Activated T-helper 1 cell treated with anti-CD3 and anti-CD28 coated beads, Interleukin-2, amount 50 U/mL, for 16 hours (primary cell): ENCODE measurements at places on chromosomes 16 and 17.
A peak's percentile ranks its signal among the peaks of the same experiment; 100 is the strongest.

- DNase-seq = no peak
Measured at GRCh38 chr16:67860589-67861398, 12.1 kb upstream of the EDC4 start.

- no peak for DNase-seq
Measured at GRCh38 chr16:3698941-3699340, 18.4 kb downstream of the TRAP1 start.

DNA sequence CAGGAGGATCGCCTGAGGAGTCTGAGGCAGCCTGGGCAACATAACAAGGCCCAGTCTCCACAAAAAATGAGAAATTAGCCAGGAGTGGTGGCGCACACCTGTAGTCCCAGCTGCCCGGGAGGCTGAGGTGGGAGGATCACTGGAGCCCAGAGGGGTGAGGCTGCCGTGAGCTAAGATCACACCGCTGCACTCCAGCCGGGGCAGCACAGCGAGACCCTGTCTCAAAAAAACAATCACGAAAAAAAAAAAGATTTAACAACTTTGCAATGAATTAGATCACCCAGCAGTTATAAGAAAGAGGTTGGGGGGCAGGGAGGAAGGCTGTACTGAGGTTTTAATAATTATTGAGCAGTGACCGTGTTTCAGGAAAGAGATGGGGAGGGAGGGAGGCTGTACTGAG lies 49.4 kb downstream of the RPH3AL start:
- no peak for DNase-seq

DNA sequence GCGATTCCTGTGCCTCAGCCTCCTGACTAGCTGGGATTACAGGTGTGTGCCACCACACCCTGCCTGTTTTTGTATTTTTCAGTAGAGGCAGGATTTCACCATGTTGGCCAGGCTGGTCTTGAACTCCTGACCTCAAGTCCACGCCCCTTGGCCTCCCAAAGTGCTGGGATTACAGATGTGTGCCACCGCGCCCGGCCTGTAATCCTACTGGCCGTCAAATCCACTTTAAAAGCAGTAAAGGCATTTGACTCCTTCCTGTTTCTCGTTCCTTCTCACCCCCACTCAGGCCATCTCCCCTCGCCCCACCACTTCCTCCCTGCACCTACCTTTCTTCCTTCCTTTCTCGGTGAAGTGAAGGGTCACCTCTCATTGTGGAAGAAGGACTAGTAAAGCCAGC lies 69.4 kb upstream of the CREBBP start:
- no peak for DNase-seq

- DNase-seq = peak; percentile 58
Measured at GRCh38 chr17:79741751-79742588, 11.2 kb downstream of the ENPP7 start.

- peak; percentile 92 for DNase-seq
Measured at GRCh38 chr17:17476865-17477467, at the start of gene MED9. Gene MED9, plus strand, starts transcription at chr17:17477000. Its CDS starts 42 bp downstream, at chr17:17477042.

DNA sequence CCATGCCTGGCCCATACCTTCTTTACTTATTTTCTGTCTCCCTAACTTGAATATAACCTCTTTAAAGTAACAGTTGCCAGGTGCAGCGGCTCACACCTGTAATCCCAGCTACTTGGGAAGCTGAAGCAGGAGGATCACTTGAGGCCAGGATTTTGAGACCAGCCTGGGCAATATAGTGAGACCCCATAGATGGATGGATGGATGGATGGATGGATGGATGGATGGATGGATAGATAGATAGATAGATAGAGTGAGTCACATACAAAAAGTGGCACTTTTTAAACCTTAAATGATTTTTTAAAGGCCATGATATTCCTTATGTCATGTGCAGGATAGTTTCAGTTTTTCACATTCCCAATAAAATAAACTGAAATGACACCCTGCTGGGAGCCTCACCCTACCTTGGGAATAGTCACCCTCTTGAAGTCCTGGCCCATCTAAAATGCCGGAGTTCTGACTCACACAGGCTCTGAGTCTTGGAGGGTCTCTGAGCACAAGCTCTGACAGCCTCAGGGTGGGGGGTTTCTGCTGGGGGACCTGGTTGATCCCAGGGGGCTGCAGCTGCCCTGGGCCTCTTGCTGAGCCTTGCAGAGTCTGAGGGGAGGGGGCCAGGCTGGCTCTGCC lies 26.2 kb downstream of the CPNE2 start:
- DNase-seq = no peak

DNA sequence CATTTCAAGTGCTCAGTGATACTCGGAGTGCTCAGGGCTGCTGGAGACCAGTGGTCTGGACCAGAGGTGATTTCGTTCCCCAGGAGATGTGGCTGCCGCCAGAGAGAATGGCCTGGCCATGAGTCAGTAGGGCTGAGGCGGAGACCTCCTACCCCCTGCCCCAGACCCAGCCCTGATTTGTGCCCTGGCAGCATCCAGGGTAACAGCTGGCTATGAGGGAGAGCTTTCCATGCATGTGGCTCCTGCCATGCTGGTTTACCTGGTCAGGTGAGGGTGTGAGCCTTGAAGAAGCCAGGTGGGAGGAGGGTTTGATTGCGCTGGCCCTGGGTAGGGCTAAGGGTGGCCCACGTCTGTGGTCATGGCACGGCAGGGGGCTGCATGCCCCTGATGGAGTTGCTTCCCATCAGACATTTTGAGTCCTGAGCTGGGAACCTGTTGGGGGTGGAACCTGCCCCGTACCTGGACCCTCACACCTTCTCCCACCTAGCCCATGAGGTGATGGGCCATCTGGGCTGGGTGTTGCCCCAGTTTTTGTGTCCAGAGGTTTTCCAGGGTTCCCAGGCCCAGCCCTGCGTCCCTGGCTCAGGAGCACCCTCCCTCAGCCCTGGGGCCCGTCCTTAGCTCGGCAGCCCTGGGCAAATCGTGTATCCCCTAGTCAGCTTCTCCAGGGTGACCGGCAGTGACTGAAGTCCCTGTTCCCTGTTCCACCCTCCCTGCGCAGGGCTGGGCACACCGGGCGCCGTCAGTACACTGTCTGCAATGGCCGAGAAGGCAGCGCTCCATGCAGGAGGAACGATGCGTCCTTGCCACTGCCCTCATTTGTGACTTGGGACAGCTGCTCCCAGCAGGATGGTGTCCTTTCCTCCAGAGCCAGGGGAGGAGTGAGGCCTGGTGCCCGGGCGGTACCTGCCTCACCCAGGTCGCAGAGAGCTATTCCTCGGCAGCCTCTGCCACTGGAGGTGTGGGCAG lies 9.0 kb upstream of the CSNK1D start:
- DNase-seq = no peak

DNA sequence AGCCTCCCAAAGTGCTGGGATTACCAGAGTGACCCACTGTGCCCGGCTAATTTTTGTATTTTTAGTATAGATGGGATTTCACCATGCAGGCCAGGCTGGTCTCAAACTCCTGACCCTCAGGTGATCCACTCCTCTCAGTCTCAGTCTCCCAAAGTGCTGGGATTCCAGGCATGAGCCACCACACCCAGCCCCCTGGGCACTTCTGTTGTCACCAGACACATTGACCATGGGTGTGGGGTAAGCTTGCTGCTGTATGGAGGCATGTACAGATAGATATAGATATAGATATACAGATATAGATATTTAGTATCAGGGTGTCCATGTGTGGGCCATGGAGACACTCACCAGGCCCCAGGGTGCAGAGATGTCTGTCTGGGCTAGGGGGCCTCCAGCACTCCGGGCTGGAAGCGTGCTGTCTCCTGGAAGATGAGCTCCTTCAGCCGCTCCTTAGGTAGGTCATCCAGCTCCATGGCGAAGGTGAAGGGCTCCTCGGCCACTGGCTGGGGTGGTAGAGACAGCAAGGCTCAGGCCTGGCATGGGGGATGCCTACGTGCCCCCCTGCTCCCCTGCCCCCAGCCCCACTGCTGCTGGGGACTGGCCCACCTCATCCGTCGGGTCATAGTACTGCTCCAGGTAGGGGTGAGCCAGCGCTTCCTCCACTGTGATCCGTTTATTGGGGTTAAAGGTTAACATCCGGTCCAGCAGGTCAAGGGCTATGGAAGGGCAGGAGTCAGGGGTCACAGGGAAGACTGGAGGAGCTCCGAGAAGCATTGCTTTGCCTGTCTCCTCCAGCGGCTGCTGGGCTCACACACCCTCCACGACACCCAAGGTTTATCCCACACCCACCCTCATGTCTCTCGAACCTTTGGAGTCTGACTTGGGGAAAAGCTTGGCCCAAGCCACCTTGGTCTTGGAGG lies 3.2 kb upstream of the GDPD3 start:
- no peak for DNase-seq

- peak; percentile 60 for DNase-seq
Measured at GRCh38 chr16:84593825-84594724, 23.8 kb downstream of the COTL1 start.

DNA sequence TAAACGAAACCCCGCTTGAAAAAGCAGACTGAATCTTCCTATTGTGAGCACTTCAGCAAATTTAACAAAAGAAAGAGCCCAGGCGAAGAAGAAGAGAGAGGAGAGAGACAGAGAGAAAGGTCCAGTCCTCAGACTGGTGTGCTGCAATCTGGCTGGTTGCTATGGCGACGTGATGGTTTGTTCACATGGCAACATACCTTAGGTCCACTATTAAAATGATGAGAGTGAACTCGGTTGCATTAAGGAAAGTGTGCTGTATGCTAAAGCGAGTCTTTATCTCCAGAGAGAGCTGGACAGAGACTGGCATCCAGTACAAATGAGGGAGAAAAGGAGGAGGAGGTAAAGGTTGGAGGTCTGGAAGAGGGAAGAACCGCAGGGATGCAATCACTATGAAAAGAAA lies 271.8 kb upstream of the ZFHX3 start:
- no peak for DNase-seq

- no peak for DNase-seq
Measured at GRCh38 chr17:50264263-50265113, 9.8 kb upstream of the TMEM92 start.

DNA sequence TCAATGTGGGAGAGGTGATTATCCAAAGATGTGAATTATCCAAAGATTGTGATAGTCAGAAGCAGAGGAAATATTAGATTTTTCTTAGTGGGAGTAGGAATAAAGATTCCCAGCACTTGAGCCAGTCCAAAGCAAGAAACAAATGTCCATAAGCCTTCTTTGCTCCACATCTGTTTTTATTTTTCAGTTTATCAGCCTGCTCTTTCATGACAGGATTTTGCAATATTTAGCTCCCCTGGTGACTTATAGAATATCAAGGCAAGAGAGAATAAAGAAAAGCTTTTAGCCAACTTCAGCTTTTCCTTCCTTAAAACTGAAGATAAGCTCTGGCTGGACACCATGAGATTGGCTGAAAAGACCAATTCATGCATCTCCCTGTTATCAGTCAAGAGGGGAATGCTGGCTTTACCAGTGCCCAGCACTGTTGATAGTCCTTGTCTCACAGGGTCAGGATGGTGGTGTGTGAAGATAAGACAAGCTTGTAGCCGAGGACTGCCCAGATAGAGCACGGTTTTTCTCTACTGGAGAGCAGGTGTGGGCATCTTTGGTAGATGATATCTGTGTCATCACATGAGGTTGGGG lies 706.5 kb downstream of the KCNJ2 start:
- DNase-seq = no peak

- no peak for DNase-seq
Measured at GRCh38 chr16:89412811-89413210, 77.5 kb downstream of the ANKRD11 start.

DNA sequence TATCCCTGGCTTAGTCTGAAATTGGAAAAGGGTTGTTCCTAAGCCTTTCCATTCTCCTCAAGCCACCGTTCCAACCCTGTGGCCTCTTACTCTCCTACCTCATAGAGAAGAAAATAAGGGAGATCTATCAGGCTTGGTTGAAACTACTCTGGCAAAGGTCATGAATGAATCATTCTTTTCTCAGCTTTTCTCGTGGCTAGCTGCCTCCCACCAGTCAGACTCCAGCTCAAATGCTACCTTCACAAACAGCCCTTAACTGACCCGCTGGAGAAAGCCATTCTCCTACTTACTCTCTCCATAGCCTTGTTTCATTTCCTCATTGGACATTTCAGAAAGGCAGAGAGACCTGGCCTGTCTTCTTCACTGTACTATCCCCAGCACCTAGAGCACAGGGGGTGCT lies 8.9 kb downstream of the MYH10 start:
- DNase-seq = no peak

- no peak for DNase-seq
Measured at GRCh38 chr16:67534431-67534830, 5.8 kb downstream of the RIPOR1 start.

DNA sequence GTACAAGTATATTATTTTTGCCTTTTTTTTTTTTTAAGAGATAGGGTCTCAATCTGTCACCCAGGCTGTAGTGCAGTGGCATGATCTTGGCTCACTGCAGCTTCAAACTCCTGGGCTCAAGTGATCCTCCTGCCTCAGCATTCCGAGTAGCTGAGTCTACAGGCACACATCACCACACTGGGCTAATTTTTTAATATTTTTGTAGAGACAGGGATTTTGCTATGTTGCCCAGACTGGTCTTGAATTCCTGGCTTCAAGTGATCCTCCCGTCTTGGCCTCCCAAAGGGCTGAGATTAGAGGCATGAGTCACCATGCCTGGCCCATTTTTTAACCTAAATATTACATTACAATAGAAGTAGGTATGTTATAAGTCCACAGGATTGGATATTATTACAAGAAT lies 3.2 kb downstream of the TERB1 start:
- no peak for DNase-seq

GRCh38 chr16:50011707-50012106 lies 13.3 kb upstream of the CNEP1R1 start:
- DNase-seq = no peak

- no peak for DNase-seq
Measured at GRCh38 chr17:1829216-1829591, 498 bp downstream of the SMYD4 start.

- no peak for DNase-seq
Measured at GRCh38 chr16:85436636-85437165, 176.4 kb upstream of the GSE1 start.

DNA sequence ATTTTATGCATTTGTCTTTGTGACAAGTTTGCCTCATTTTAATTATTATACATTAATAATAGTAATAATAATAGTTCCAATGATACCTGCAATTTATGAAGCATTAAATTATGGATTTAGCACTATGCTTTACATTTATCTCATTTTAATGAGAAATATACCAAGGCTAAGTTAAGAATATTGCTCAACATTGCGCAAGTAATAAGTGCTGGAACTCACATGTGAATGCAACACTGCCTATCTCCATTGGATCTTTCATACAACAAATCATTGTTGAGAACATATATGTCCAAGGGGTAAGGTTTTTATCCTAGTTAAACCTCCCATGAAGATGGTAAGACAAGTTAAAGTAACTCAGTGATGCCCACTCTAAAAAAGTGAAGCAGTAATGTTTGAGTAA lies 703.7 kb upstream of the SOX9 start:
- DNase-seq = no peak

DNA sequence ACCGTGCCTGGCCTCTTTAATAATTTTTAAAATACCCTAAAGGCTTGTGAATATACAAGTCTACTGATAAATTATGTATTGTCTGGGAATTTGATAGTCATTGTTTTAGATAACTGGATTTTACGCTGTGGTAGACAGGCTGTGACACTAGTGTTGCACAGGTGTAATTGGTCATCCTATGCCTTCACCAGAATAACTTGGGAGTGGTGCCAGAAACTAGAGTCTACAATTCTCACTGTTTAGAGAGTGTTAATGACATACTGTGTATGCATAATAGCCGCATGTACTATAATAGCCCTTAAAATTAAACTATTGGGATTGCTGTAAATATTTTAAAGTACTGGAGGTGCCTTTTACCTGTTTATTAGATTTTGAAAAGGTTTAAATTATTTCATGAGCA lies 11.4 kb downstream of the CNEP1R1 start:
- DNase-seq = no peak
